NCI-H345 (cell line): ENCODE measurements at places on chromosomes 1 and 21.

- DNase-seq: no peak
Observed at GRCh38 chr21:36591326-36591970, 107.5 kb upstream of the SIM2 start.

- DNase-seq: no peak
Observed at GRCh38 chr1:185869590-185869989, 135.4 kb downstream of the HMCN1 start.

DNA sequence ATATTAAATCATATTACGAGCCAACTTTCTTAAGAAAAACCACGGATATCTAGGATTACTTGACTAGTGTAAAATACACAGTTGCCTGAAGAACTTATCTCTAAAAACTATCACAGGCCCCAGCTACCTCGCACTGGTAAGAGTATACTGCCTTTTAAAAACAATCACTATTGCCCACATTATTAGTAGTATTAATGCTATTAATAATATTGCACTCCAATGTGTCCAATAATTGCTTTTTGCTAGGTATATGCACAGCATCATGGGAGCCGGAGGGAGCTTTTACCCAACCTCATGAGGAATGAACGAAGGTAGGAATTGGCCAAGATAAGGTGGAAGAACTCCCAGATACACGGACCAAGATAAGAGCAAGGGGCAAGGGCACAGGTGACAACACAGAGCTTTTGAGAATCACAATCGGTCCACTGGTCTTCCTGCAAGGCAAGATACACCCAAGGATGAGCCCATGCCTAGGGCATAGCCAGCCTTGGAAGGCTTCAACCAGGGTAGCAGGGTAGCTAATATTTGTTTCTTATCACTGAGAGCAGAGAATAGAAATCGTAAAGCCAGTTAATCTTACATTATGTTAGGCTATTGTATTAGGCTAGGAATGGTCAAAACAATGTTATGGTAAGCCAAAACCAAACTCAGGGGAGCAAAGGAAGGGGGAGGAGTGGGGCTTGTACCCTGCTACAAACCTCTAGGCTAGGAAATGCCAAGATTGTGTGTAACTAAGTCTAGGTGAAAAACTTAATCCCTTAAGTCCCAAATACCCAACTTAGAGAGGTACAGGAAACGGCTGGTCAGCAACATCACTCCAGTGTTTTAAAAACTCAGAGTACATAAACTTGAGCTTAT, 9.4 kb downstream of the GLUL start:
- no peak for DNase-seq

- DNase-seq: peak; percentile 71
Observed at GRCh38 chr1:1122078-1122811, 6.4 kb upstream of the C1orf159 start.

- DNase-seq: no peak
Observed at GRCh38 chr1:247304031-247304430, 27.6 kb downstream of the ZNF496 start.

- no peak for DNase-seq
Observed at GRCh38 chr1:175823406-175823805, 80.0 kb upstream of the TNR start.

GRCh38 chr1:197918807-197919345, 1.7 kb downstream of the LHX9 start:
- no peak for DNase-seq

- no peak for DNase-seq
Observed at GRCh38 chr21:14866859-14867765, 197.7 kb downstream of the NRIP1 start.

- DNase-seq: no peak
Observed at GRCh38 chr21:44828362-44829056, 10.6 kb upstream of the SUMO3 start.

GRCh38 chr1:206784471-206784903, 12.2 kb upstream of the IL10 start:
- no peak for DNase-seq

- no peak for DNase-seq
Observed at GRCh38 chr1:188386161-188386560, 1557.4 kb downstream of the PLA2G4A start.

- DNase-seq: no peak
Observed at GRCh38 chr1:9774712-9775679, 48.8 kb downstream of the CLSTN1 start.

DNA sequence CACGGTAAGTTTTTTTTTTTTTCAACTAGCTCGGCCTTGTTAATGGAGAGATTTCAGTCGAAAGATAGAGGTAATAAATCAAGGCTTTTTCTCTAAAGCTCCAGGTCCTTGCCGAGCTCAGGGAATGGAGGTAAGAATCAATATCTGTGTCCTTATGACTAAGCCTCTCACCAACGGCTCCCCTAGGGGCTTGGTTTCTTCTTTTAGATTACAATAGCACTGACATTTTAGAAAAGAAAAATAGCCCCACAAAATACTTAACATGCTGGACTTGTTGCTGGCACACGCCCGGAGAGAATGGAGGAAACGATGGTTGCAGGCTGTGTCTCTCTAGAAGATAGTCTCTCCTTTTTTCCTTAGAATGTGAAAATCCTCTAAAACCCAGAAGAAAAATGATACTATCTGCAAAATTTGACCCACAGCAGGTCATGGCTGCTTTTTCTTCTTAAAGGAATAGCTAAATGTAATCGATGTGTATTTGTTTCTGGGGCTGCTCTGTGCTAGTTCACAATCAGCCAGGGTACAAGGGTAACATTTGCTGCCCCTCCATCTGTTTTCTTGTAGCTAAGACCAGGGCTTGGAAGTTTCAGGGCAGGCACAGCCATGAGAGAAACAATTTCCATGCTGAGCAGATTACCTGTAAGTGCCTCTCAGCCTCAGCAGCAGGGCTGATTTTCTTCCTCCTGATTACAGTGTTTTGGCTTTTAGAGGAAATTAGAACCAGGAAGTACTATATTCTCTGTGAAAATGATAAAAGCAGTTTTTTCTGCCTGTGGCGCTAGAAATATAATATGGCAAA, 86.2 kb upstream of the GNG12 start:
- no peak for DNase-seq

GRCh38 chr1:164864161-164864560, 305.2 kb downstream of the PBX1 start:
- DNase-seq: no peak

DNA sequence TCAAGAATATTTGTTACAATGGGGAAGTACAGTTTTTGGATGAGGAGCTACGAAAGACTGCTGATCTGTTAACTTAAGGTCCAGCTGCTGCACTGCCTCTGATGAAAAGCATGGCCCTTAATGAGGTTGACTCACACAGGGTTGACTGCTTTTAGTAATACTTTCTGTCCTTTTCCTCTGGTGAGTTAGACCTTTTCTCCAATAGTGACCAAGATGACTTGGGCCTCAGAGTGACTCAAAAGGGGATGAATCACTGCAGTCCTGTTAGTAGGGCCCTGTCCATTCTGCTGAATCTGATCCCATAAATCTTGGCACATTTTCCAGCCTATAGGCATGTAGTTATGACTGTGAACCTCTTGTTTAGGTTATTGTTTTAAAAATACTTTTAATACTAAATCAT, 2.7 kb downstream of the DISP1 start:
- no peak for DNase-seq

DNA sequence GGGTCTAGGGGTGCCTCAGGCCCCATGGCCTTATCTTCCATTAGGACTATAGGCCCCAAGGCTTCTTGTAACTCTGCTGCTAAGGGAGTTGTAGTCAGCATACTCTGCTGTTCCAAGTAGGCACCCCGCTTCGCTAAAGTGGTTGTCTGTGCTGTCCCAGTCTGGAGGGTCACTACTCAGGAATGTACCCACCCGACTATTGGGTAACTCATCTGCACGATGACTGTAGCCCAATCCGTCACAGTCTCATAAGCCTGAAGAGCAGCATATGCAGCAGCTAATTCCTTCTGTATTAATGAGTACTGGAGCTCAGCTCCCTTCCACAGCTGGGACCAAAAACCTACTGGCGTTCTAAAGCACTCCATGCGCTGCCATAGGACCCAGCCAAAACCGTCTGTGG, 111.0 kb downstream of the GDAP2 start:
- no peak for DNase-seq

GRCh38 chr1:22677931-22678896, 25.2 kb downstream of the C1QB start:
- DNase-seq: no peak

DNA sequence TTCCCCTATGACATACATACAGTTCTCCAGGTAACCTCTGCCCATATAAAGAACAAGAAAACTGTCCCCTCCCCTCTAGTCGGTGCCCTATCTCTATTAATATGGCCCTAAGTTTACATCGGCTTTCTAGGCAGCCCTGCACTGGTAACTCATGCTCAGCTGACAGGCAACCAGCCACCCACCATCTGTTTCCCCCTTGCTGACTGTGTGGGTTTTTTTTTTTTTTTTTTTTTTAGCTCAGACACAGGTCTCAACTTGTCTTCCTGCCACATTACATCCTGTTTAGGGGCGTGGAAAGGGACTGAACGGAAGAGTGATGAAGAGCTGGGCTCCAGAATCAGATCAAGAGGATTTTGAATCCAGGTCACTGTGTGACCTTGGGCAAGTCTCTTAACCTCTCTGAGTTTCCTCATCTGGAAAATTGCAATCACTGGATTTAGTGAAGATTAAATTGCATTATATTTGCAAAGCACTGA, 14.0 kb downstream of the LAPTM5 start:
- DNase-seq: no peak

GRCh38 chr1:161988413-161988812, 35.3 kb downstream of the OLFML2B start:
- DNase-seq: no peak

GRCh38 chr1:101376121-101377083, 139.6 kb downstream of the S1PR1 start:
- no peak for DNase-seq
